ENCODE measurements at places on chromosomes 4 and X. TPM values are rescaled to one million over a fixed set of nuclear protein-coding genes. Genes with fewer than 3 reads are reported as not detected.

The GPR82 gene
- total RNA-seq, result 0.16 TPM

The FGF13 gene
- total RNA-seq, result 12.2 TPM

The MORC4 gene
- total RNA-seq, result 11.2 TPM

The AWAT2 gene
- total RNA-seq, result not detected

The PPARGC1A gene
- total RNA-seq, result 4.7 TPM

The YIPF7 gene
- total RNA-seq, result not detected

The MAGEA4 gene
- not detected for total RNA-seq

The HSPA4L gene
- 6.1 TPM for total RNA-seq

The PJA1 gene
- 19.6 TPM for total RNA-seq

The USP53 gene
- 64.0 TPM for total RNA-seq

The RNF150 gene
- total RNA-seq, result 66.7 TPM

The NOP14 gene
- total RNA-seq, result 13.9 TPM

DNA sequence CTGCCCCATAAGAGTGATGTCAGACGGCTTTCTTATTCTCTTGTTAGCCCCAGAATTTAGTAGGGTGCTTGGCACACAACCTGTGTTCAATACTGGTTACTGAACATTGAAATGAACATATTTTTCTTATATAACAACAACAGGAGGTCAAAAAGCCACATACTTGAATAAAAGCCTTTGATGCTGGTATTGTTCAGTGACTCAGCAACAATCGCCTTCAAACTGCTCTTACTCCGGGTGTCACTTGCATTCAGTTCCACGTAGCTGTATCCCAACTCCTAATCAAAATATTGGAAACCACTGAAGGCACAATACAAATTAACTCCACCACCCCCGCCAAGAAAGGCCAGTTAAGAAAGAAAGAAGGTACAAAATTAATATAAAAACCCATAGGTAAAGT, 61.5 kb downstream of the RFC1 start:
- no peaks in the 10 kb centered on the region for H3K4me1 ChIP-seq
- no peak overlapping the region for H3K27ac ChIP-seq
- peaks cover 6% of the 10 kb centered on the region for H3K36me3 ChIP-seq
- no peak for DNase-seq
- no peaks in the 10 kb centered on the region for H3K27me3 ChIP-seq
- H3K4me3 ChIP-seq, result no peak overlapping the region

DNA sequence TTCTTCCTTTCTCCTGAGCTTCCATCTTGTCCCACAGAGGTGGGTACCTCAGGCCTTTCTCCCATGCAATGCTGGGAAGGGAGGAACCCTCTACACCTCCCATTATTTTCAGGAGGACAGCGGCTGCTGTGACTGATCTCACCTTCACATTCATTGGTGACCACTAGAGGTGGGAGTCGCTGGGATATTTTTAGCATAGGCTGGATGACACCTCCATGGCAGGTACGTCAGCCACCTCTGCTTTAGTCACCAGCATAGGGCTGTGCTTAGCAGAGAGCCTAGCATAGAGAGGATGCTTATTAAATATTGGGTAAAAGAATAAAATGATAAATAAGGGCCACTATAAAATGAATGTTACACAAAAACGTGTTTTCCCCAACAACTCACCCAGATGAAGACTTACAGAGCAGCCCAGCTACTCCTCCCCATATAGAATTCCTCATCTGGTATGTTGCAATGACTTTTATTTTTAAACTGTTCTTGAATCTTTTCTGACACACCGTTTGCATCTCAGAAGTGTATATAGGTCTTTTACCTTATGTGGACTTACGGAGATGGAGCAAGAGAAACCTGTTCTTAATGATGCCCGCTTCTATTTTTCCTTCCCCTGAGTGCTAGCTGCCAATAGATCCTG, 60.9 kb upstream of the SORBS2 start:
- no peak overlapping the region for H3K4me3 ChIP-seq
- no peak for DNase-seq
- no peak overlapping the region for H3K27ac ChIP-seq
- no peaks in the 10 kb centered on the region for H3K36me3 ChIP-seq
- no peaks in the 10 kb centered on the region for H3K4me1 ChIP-seq

DNA sequence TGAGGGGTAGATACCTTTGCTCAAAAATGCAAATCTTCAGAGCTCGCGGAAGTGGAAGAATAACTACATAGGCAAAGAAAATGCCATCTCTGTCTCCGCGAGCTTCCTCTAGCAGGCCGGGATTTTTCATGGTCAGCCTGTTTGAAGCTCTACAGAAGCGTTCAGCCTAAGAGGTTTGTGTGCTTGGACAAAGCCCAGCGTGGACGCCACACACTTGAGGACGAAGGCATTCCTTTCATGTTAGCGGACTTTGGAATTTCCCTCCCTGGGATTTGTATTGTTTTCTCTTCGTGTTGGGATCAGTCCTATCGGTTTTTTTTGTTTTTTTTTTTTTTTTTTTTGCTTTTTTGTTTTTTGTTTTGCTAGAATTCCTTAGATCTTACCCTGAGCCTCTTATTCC, 53.7 kb downstream of the SMIM31 start:
- no peak for DNase-seq
- no peaks in the 10 kb centered on the region for H3K36me3 ChIP-seq

DNA sequence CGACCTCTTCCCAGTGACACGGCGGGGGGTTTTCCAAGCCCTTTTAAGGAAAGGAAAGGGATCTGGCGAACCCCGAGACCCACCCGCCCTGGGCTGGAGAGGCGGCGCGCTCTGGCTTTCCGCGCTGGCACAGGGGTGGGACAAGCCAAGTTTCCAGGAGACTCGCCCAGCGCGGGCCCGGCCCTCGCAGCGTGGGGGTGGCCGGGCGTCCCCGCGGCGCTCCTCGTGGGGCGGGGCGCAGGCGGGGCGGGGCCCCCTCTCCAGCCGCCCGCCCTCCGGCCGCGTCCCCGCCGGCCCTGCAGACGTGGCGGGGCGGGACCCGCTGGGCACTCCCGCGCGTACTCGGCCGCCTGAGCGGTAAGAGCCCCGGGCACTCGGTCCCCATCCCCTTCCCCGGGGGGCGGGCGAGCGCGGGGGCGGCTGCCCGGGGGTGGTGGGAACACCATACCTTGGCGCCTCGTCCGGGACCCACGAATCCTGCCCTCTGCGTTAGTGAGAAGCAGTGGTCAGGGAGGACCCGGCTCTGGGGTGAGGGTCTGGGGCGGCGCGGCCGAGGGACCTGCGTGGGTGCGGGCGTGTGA, at the start of gene FAM114A1:
FAM114A1 (plus strand) TSS at position 329 of the 581 bp plus-strand sequence. CDS start 10,273 bp downstream, outside the sequence.
- H3K27ac ChIP-seq, result peak within 1 kb of the TSS; percentile 92
- H3K27me3 ChIP-seq, result no peaks in the 10 kb centered on the region
- no peaks in the 10 kb centered on the region for H3K36me3 ChIP-seq
- peak within 1 kb of the TSS; percentile 77 for H3K4me3 ChIP-seq
- peak; percentile 91 for DNase-seq

- H3K36me3 ChIP-seq, result no peaks in the 10 kb centered on the region
- no peaks in the 10 kb centered on the region for H3K27me3 ChIP-seq
- DNase-seq, result no peak
- H3K27ac ChIP-seq, result no peak overlapping the region
- H3K4me1 ChIP-seq, result no peaks in the 10 kb centered on the region
- H3K4me3 ChIP-seq, result no peak overlapping the region
Measured at GRCh38 chr4:30543057-30543456, 177.1 kb upstream of the PCDH7 start.

DNA sequence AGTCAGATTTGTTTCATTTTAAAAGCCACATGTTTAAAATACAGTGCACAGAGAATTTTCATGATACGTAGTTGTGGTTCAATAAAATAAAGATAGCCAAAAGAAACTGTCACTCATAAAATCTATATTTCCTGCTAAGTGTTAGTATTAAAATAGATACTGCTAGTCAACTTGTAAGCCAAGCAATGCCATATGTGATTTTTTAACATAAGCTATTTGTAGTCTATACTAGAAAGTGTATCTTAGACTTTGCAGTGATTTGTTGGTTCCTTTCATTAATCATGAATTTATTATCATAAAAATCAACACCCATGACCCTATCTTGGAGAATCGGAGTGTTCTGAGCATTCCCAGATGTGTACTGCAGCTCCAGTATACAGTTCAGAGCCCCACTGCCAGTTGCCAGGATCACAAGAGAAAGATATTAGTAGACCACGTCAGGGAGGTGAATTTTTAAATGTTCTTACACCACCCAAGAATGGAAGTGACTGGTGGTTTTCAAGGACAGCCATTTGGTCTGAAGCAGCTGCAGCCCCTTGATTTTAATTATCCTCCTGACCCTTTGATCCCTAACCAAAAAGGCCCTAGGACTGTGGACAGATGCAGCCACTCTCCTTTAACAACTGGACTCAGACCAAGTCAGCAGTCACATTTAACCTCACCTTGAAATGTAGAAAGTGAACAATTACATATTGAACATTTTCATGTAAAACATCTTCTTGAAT, 163.1 kb downstream of the PALLD start:
- H3K36me3 ChIP-seq, result no peaks in the 10 kb centered on the region
- H3K4me3 ChIP-seq, result no peak overlapping the region
- no peak for DNase-seq
- no peaks in the 10 kb centered on the region for H3K27me3 ChIP-seq
- peaks cover 8% of the 10 kb centered on the region for H3K4me1 ChIP-seq

GRCh38 chr4:102518703-102519131, 17.6 kb downstream of the NFKB1 start:
- H3K4me3 ChIP-seq, result no peak overlapping the region
- H3K27ac ChIP-seq, result no peak overlapping the region
- DNase-seq, result no peak
- H3K27me3 ChIP-seq, result no peaks in the 10 kb centered on the region
- H3K36me3 ChIP-seq, result no peaks in the 10 kb centered on the region

- H3K4me3 ChIP-seq, result no peak overlapping the region
- H3K36me3 ChIP-seq, result no peaks in the 10 kb centered on the region
- no peaks in the 10 kb centered on the region for H3K27me3 ChIP-seq
- no peaks in the 10 kb centered on the region for H3K4me1 ChIP-seq
Measured at GRCh38 chrX:115539841-115540240, 21.1 kb upstream of the PLS3 start.

- H3K4me3 ChIP-seq, result no peak overlapping the region
- no peak overlapping the region for H3K27ac ChIP-seq
- no peaks in the 10 kb centered on the region for H3K27me3 ChIP-seq
- H3K4me1 ChIP-seq, result no peaks in the 10 kb centered on the region
Measured at GRCh38 chr4:807792-808191, 18.1 kb downstream of the CPLX1 start.

GRCh38 chr4:77669946-77670590, 64.4 kb downstream of the CXCL13 start:
- no peaks in the 10 kb centered on the region for H3K4me1 ChIP-seq
- DNase-seq, result no peak
- H3K4me3 ChIP-seq, result no peak overlapping the region
- no peaks in the 10 kb centered on the region for H3K36me3 ChIP-seq

DNA sequence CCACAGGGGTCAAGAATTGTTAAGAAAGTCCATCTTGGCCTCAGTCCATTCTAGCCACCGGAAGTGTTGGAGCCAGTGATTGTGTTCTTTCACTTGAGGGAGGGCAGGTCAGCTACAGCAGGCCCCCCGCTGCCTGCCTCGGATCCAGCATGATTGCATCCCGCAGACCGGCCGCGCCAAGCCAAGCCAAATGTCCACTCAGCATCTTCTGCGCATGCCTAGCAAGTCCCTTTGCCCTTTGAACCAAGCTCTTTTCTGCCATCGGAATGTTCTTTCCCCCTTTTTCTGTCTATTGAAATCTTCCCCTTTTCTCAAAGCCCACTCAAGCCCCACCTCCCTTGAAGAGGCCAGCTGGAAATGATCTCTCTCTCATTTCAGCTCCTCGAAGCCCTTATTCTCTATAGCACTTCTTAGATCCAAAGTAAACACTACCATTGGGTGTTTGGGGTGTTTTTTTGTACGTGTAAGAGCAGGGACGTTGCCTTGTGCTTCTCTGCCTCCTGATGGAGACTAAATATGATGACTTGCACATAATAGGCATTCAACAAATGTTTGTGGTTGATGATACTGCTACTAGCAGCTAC, 147.8 kb upstream of the BCOR start:
- DNase-seq, result no peak
- no peaks in the 10 kb centered on the region for H3K4me1 ChIP-seq
- H3K27me3 ChIP-seq, result no peaks in the 10 kb centered on the region
- no peaks in the 10 kb centered on the region for H3K36me3 ChIP-seq
- no peak overlapping the region for H3K27ac ChIP-seq

- no peak for DNase-seq
- no peaks in the 10 kb centered on the region for H3K36me3 ChIP-seq
Measured at GRCh38 chr4:158819942-158820786, 51.3 kb downstream of the FNIP2 start.

- H3K27ac ChIP-seq, result no peak overlapping the region
- no peak overlapping the region for H3K4me3 ChIP-seq
- peak; percentile 65 for DNase-seq
- H3K27me3 ChIP-seq, result no peaks in the 10 kb centered on the region
- H3K4me1 ChIP-seq, result no peaks in the 10 kb centered on the region
Measured at GRCh38 chr4:23789762-23790161, 100.1 kb downstream of the PPARGC1A start.

DNA sequence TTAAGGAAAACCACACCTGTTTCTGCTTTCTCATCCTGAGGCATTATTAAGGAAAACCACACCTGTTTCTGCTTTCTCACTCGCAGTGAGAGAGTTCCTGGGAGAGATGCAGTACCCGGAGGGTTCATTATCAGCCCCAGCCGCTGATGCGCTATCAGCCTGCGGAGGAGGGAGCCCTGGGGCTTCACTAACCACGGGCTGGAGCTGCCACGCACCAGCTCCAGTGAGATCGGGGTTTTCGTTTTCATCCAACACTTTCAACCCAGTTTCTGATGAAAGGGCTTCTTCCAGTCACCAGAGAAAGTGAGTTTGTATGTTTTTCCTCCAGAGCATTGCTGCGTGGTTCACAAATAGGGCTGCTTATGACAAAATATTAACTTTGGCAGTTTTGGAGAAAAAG, 93.2 kb upstream of the PRKX start:
- no peaks in the 10 kb centered on the region for H3K27me3 ChIP-seq
- H3K4me3 ChIP-seq, result no peak overlapping the region
- DNase-seq, result no peak

DNA sequence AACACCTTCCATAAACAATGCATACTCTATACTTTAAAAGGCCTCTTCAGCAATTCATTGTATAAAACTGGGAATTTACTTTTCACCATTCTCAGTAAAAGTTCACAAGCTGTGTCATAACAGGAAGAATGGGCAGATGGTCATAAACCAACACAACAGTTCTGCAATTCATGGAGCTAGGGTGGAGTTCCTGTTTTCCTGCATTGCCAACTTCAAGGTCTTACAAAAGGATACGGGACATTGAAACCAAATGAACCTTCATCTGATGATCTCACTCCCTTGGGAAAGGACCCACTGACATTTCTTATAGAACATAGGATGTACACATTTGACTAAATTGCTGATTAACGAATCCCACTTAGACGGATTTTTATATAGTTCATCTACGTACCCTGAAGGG, 4.1 kb downstream of the KDR start:
- H3K27me3 ChIP-seq, result no peaks in the 10 kb centered on the region
- no peaks in the 10 kb centered on the region for H3K36me3 ChIP-seq
- DNase-seq, result no peak
- no peak overlapping the region for H3K27ac ChIP-seq

GRCh38 chr4:9891740-9892139, 110.3 kb downstream of the DRD5 start:
- H3K27me3 ChIP-seq, result no peaks in the 10 kb centered on the region
- no peak overlapping the region for H3K27ac ChIP-seq
- H3K36me3 ChIP-seq, result no peaks in the 10 kb centered on the region
- no peaks in the 10 kb centered on the region for H3K4me1 ChIP-seq
- DNase-seq, result no peak
